ENCODE measurements at places on chromosomes 3 and 15.

DNA sequence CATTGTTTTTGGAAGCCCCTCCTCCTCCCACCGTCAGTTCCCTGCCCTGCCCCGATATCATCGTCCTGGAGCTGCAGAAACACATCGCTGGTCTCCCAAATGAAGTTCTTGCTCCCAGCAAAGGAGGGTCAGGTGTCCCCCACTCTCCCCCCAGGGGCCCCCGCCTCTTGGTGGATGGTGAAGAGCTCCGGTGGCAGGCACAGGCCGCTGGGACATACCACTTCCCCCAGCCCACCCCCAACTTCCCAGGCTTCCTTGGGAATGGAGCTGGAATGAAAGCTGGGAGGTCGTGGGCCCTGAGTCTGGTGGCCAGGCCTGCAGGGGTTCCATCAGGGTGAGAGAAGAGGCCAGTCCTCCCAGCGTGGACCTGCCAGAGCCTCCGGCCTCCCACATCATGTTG is 137.7 kb downstream of the CHSY1 start:
- DNase-seq: no peak

DNA sequence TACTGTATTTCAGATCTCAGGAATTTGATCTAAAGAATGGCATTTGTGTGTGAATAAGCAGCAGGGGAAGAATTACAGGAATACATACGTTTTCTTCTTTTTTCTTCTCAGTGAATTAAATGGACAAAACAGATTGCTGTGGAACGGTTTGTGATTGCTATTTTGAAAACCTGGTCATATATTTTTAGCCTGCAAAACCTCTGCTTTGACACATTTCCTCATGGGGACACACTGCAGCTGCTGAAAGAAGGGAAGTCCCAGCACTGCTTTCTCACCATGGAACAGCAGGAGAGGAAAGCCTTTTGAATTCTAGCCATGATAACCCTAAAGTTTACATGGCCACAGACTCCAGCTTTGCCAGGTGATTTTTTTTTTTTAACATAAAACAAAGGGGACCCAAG is 315.0 kb downstream of the OXSM start:
- DNase-seq: no peak

GRCh38 chr3:175948041-175948440 is 1088.9 kb downstream of the NAALADL2 start:
- no peak for DNase-seq

GRCh38 chr3:195245531-195245951 is 25.4 kb downstream of the XXYLT1 start:
- no peak for DNase-seq

- DNase-seq: peak; percentile 54
These were observed 592.0 kb downstream of the ZNF385D start for GRCh38 chr3:21158861-21159542.

- no peak for DNase-seq
These were observed 122.6 kb upstream of the ATP2B2 start for GRCh38 chr3:10627884-10628572.

- no peak for DNase-seq
These were observed 33.2 kb downstream of the ANXA2 start for GRCh38 chr15:60364612-60364924.

DNA sequence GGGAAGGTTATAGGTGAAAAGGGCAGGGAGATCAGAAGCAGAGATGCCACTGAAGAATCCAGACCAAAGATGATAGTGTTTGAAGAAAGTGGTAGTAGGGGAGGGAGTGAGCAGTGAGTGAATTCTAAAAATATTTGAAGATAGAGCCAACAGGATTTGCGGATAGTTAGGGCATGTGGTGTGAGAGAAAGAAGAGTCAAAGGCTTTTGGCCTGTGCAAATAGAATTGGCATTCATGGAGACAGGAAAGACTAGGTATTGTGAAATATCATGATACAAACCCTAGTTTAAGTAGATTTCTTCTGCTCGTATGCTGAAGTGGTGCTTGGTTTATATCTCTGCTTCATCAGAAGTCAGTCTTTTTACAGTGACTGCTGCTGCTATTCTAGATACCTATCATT is 224.2 kb upstream of the CFAP20DC start:
- DNase-seq: no peak

- DNase-seq: no peak
These were observed 67.2 kb downstream of the CACNA2D2 start for GRCh38 chr3:50436114-50436674.

DNA sequence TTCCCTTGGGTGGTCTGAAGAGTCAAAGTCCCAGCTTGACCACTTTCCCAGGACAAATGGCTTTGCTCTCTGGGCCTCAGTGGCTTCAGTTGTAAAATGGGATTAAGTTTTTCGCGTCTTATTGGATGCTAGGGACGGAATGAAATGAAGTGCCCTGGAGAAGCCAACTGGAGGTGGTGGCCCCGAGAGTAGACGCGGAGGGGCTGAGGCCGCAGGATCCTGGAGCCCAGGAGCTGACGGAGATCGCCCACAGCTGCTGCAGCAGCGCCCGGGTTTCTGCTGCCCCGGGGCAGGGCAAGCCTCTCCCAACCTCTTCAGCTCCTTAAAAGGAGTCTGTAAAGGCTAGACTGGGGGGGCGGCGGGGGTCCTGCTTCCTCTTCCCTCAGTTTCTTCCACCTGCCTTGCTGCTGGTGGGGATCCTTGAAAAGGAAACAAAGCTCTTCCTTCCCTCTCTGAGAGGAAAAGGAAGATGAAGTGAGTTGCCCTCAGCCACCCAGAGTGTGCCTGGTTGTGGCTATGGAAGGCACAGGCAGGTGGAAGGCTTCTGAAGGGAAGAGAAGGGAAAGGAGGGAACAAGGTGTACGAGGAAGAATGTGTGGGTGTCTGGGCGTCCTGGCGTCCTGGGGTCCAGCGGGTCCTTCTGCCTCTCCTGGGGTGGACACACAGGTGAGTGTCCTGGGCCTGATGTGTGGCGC is 967 bp upstream of the BNC1 start:
- DNase-seq: no peak

All from AG04449 (cell line).